ENCODE measurements at places on chromosomes 6 and 20.

DNA sequence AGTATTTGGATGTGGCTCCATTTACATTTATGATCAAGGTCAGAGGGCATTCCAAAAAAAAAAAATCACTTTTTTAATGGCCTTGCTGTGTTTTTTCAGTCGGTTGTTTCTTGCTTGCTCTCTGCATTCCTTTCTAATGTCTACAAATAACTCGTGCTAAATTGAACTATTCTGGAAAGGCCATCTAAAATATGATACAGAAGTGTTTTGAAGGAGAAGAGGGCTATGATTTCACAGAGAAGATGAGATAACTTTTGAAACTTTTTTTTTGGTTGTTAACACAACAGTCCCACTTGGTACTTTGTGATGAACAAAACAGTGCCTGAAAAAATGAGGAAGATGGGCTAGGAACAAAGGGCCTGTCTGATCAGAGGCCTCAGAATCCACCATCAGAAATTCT is 156.1 kb upstream of the SMLR1 start:
- H3K4me1 ChIP-seq, result no peaks in the 10 kb centered on the region
- no peak for DNase-seq
- no peak overlapping the region for H3K4me3 ChIP-seq
- H3K36me3 ChIP-seq, result no peaks in the 10 kb centered on the region

- H3K4me3 ChIP-seq, result no peak overlapping the region
- peaks cover 3% of the 10 kb centered on the region for H3K36me3 ChIP-seq
- H3K4me1 ChIP-seq, result no peaks in the 10 kb centered on the region
- no peak overlapping the region for H3K27ac ChIP-seq
Measured at GRCh38 chr6:30168741-30169140, 5.4 kb downstream of the TRIM15 start.

DNA sequence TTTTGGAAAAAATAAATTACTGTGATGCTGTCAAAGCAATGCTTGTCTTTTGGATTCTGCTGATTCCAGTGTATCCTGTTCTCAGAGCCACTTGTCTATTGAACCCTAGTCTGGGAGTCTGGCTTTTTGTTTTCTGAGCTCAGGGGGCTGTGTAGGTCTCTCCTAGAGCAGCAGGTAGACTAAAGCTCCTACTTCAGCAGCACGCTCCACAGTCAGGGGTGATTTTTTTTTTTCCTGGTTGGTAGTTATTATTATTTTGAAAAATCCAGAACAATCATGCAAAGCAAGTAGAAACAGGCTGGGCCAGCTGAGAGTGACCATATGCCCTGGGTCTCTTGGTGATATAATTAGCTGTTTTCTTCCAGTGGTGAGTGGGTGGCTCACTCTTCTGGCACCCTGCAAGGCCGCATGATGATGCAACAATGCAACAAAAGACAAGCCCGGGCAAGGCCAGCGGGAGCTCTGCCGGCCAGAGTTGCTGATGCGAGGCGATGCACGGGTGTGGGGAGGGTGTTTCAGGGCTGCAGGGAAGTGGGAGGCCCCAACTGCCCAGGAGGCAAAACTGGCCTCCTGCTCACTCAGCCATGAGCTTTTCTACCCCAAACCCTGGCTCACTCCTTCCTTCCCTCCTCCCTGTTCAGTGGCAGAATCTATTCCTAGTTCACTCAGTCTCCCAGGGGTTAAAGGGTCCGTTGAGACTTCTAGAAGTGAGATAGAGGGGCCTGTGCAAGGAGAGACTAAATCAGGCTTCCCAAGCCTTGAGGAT is 11.5 kb upstream of the CDKN1A start:
- no peaks in the 10 kb centered on the region for H3K27me3 ChIP-seq
- no peak overlapping the region for H3K4me3 ChIP-seq
- H3K36me3 ChIP-seq, result no peaks in the 10 kb centered on the region
- no peaks in the 10 kb centered on the region for H3K4me1 ChIP-seq

GRCh38 chr20:12723811-12724210 is 285.0 kb upstream of the SPTLC3 start:
- DNase-seq, result no peak
- H3K36me3 ChIP-seq, result no peaks in the 10 kb centered on the region
- no peak overlapping the region for H3K27ac ChIP-seq
- H3K27me3 ChIP-seq, result no peaks in the 10 kb centered on the region
- H3K4me1 ChIP-seq, result 0 out of 2 replicates have a peak, but pooled peaks cover 7% of the 10 kb centered on the region

DNA sequence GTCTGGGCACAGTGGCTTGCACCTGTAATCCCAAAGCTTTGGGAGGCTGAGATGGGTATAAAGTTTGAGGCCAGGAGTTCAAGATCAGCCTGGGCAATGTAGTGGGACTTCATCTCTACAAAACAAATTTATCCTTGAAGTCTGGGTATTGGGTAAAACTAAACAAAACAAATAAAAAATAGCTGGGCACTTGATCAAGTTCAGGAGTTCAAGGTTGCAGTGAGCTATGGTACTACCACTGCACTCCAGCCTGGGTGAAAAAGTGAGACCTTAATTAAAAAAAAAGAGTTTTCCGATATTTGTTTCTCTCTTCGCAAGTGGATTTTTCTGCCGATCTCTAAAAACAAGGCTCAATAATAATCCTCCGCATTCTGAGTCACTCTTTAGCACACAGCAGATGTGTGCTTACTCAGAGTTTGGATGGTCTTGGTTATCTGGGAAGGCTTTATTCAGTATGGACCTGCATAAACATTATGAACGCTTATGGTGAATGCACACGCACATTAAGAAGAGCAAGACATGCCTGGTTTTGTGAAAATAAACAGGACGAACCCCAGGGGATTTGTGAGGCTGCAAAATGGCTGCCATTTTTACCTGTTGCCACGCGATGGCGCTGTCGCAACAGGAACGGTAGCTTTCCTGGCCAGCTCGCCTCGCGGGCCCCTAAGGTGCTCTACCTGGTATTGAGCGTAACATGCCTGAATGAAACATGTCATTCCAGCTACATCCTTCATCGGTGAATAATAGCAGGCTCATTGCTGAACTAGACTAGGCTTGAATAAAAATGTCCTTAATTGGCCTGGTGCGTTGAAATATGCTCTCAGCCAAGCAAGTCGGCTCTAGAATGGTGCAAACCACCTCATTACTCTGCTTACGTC is 6.0 kb downstream of the OPN5 start:
- H3K27ac ChIP-seq, result no peak overlapping the region
- H3K36me3 ChIP-seq, result no peaks in the 10 kb centered on the region
- H3K4me1 ChIP-seq, result no peaks in the 10 kb centered on the region
- H3K27me3 ChIP-seq, result no peaks in the 10 kb centered on the region
- no peak overlapping the region for H3K4me3 ChIP-seq

DNA sequence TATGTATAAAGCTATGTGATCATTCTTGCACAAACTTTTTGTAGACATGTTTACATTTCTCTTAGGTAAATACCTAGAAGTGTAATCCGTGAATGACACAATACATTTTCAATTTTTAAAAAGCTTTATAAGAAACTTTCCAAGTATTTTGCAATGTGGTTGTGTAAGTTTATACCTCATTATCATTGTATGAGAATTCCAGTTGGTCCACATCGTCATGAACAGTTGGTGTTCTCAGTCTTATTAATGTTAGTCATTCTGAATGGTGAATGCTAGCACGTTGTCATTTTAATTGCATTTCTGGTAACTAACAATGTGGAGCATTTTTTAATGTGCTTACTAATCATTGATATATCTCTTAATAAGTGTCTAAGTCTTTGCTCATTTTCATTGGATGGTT is 116.5 kb upstream of the F13A1 start:
- no peak overlapping the region for H3K4me3 ChIP-seq
- no peaks in the 10 kb centered on the region for H3K36me3 ChIP-seq
- H3K4me1 ChIP-seq, result no peaks in the 10 kb centered on the region
- no peaks in the 10 kb centered on the region for H3K27me3 ChIP-seq
- DNase-seq, result no peak
- no peak overlapping the region for H3K27ac ChIP-seq

DNA sequence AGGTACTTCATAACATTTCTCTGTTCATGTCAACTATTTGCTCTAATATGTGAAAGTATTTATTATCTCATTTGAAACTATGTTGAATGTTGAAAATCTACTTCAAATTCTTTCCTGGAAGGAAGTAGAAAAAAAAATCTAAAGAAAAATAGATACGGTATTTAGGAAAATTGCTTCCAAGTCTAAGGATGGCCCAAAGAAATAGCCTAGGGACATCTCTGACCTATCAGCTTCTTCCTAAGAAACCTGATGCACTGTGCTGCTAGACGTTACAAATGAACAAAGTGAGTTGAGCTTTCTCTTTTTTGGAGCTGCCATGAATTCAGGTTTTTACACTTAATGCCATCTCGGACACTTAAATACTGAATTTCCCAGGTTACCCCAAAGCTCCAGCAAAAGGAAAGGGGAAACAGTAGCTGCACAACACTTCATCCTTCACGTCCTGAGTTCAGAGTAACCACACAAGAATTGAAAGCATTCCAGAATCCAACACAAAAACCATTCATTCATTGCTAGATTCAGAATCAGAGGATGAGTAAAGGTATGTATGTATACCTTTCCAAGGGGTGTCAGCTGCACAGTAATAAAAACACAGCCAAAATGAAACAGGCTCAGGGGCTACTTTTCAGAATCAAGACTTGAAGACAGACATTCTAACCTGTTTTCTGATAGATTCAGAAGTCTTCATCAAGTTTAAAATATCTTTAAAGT is 7.9 kb downstream of the RMND1 start:
- no peak overlapping the region for H3K4me3 ChIP-seq
- H3K4me1 ChIP-seq, result peaks cover 29% of the 10 kb centered on the region
- peaks cover 1% of the 10 kb centered on the region for H3K36me3 ChIP-seq
- no peaks in the 10 kb centered on the region for H3K27me3 ChIP-seq
- H3K27ac ChIP-seq, result no peak overlapping the region

DNA sequence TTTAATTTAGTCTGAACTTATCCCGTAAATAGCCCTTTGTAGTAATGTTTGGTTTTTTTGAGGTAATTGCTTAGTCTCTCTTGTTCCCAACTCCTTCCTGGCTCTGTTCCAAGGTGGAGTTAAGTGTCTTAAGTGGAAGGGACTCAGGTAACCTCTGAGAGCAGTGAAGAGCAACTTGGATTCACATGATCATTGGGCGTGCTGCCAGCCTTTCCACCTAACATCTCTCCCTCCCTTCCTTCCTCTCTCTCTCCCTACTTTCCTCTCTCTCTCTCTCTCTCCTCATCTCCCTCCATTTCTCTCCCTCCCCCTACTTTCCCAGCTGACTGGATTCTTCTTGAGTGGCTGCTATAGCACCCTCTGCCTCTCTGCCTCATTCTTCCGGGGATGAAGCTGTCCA is 232.9 kb upstream of the SASH1 start:
- H3K36me3 ChIP-seq, result no peaks in the 10 kb centered on the region
- peaks cover 31% of the 10 kb centered on the region for H3K4me1 ChIP-seq
- DNase-seq, result no peak
- H3K27ac ChIP-seq, result no peak overlapping the region
- H3K4me3 ChIP-seq, result no peak overlapping the region
